ENCODE measurements at places on chromosomes 4 and X.

GRCh38 chrX:112025753-112026152, 56.8 kb downstream of the TRPC5 start:
- no peak for DNase-seq

DNA sequence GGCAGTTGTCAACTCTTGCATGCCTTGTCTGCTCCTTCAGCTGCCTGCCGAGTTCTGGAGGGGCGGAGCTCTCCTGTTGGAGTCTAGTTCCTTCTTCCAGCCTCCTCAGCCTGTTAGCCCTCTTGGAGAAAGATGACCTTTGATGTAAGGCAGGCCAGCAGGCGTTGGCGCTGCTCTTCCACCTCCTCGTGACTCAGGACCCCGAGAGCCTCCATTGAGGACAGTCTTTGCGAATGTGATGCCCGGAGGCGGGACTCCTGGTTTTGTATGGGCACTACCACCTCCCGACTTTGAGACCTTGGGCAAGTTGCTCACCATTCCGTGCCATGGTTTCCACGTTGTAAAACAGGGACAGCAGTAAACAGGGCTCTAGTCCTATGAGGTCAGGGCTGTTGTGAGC, 108.3 kb downstream of the TENM3 start:
- no peak for DNase-seq

DNA sequence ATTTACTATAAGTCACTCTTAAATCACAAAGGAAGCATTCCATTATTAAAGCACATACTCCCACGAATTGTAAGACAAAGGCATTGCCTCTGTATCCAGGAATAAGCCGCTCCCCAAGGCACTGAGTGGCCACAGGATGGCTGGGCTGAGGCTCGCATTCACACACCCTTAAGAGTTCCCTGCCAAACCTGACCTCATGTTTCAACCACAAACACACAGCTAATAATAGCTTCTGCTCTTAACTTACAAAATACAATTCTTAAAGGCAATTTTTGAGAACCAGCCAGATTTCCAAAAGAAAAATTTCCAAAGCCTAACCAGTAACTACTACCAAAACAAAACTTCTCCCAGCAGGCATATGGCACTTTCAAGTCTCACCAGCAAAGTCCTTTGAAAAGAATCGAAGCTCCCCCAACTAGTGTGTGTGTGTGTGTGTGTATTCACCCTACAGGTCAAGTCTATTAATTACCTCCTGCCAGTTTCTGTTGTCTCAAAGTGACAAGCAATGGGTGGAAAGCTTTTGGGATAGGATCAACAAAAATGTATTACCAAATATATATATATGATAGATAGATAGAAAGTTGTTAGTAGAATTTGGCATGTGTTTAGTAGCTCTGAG, 36.0 kb downstream of the ARHGAP6 start:
- peak; percentile 82 for DNase-seq

- no peak for DNase-seq
Measured at GRCh38 chrX:150607201-150607600, 38.8 kb downstream of the MTM1 start.

- DNase-seq: no peak
Measured at GRCh38 chr4:177322266-177322665, 12.6 kb downstream of the NEIL3 start.

- DNase-seq: no peak
Measured at GRCh38 chr4:107734120-107734519, 14.1 kb upstream of the PAPSS1 start.

- no peak for DNase-seq
Measured at GRCh38 chr4:956531-957230, 16.7 kb downstream of the DGKQ start.

DNA sequence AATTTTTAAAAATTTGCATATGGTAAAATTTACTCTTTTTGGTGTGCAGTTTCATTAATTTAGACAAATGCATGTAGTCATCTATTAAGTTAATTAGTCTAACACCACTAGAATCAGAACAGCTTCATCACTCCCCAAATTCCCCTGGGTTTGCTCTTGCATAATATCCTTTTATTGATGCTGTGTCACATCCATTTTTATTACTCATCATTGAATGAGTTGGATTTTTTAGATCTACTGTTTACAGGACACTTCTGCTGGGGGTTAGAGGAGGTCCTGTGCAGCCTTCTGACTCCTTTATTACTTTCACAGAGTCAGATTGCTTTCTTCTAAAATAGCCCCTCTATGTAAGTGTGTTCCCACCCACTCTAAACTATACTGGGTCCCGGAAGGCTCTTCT, 65.9 kb downstream of the MTHFD2L start:
- peak; percentile 71 for DNase-seq

DNA sequence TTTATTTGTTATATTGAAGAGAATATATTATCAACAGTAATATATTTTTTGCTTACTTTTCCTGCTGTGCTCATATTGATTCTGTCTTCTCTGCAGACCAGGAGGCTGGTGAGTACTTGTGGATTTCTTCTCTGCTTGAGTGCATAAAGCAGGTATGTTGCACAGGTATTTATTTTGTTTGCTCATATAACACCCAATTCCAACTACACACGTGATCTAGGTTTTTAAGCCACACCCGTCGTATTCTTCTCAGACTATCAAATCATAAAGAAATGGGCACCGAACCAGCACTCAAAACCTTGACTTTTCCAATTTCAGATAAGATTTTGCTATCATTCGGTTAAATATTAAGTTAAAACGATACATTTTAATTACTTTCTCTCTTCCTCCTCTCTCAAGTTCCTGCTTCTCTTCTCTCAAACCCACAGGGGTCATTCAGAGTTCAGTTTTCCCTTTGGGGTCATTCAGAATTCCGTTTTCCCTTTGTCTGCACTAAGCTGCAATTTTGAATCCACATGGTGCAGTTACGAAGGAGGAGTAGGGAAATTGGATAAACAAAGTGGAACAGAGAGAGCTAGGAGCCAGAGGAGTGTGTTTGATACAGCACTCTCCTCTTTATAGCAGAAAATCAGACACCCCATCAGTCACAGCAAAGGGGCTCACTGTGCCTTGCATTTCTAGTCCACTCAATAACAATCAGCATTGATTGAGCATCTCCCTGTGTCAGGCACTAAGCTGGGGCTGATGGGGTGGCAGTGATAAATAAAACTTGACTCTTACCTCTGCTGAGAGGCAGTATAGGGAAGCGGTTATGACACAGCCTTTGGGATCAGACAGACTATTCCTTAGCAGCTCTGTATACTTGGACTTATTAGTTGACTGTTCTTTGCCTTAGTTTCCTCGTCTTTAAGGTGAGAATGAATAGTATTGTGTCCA, at the start of gene ADH1C:
Gene ADH1C, minus strand, starts transcription at position 145 of the 936 bp plus-strand sequence. Its CDS starts 71 bp downstream, at position 74.
- DNase-seq: peak; percentile 31

DNA sequence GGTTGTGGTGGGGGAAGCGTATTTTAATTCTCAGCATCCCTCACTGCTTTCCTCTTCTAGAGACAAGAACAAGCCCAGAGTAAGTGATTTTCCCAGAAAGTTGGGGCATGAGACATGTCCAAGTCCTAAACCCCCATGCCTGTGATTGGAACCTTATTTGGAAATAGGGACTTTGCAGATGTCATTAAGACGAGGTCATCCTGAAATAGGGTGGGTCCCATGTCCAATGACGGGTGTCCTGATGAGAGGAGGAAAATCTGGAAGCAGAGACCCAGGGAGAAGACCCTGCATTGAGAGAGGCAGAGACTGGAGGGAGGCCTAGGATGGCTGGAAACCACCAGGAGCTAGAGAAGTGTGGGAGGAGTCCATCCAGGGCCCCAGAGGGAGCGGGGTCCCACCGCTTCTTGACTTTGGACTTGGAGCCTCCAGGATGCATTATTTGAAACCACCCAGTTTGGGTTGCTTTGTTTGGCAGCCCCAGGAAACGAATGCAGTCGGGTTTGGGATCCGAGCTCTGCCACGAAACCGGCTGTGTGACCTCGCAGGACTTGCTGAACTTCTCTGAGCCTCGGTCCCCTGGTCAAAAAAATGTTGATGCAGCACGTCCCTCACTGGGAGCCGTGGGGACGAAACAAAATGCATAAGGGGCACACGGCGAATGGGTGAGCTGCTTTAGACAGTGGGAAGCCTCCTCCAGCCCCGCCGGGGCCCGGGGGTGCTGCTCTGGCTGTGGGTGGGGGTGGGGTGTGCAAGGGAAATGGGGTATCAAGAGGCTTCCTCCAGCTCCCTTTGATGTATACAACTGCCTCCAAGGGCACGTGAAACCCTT, 113.9 kb downstream of the CPZ start:
- no peak for DNase-seq

GRCh38 chr4:39823191-39823590, 125.3 kb downstream of the UBE2K start:
- DNase-seq: no peak

DNA sequence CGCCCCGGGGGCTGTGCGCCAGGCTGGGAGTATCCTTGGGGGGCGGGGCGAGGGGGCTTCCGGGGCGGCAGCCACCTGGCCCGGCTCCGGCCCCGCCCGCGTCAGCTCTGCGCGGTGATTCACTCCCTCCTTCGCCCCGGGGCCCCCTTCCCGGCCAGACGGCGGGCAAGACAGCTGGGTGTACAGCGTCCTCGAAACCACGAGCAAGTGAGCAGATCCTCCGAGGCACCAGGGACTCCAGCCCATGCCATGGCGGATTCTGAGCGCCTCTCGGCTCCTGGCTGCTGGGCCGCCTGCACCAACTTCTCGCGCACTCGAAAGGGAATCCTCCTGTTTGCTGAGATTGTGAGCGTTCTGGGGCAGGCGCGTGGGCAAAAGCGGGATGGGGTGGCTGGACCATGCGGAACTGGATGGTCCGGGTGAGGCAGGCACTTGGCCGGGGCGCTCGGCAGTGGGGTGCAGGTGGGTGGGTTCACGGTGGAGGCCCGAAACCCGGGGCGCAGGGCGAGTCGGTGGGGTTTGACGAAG, at the start of gene PLP2:
Gene PLP2, plus strand, starts transcription at position 147 of the 528 bp plus-strand sequence. Its CDS starts 103 bp downstream, at position 250.
- DNase-seq: no peak

- no peak for DNase-seq
Measured at GRCh38 chr4:70915036-70915815, 13.1 kb downstream of the MOB1B start.

DNA sequence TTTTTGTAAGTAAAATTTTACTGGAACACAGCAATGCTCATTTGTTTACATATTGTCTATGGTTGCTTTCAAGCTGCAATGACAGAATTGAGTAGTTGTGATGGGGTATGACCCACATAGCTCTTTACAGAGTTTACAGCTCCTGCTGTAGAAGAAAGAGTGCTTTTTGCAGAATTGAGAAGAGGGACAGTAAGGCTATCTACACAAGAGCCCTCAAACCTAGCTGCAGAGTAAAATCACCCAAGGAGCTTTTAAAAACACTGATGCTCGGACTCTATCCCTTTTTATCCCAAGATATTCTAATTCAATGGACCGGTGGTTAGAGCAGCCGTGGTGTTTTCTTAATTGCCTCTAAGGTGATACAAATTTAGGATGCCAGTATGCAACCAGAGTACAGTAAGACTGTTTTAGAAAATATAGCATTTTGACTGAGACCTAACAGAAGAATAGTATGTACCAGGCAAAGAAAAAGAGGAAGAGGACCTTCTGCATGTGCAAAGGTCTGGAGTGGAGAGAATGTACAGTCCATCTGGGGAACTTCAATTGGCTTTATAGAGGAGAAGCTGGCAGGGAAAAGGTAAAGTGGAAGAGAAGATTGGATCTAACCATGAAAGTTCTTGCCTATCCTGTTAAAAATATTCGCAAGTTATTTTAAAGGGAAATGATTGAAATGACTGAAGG, 663.6 kb upstream of the CPEB2 start:
- DNase-seq: no peak

DNA sequence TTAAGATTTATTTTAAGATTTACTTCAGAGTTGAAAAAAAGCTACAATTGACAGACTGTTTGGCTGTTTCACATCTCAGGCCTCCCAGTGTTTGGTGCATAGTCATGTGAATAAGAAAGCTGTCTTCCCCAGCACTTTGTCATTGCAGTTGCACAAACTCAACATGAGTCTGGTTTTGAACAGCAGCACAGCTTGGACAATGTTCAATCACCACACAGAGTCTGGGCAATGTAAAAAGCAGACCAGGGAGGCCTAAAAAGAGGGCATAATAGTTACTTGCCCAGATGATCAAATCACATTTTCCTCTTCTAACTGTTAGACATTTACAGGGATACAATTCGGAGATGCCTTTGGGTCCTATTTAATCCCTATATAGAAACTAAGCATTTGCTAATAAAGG, 1055.0 kb downstream of the RPA4 start:
- DNase-seq: no peak

DNA sequence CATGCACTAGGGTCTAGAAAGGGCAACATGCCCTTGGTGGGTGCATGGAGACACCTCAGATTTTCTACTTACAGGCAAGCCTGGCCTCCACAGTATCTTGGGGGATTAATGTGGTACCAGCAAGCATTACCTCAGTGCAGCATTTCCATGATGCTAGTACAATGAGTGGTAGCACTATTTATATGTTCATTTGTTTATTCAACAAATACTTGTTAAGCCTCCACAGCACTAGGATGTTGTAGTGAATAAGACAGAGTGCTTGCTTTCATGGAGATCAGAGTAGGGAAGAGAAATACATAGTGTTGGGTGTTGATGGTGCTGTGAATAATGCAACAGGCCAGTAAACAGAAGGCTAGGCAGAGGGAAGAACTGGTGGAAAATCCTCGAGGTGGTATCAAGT, 133.4 kb downstream of the KLHL8 start:
- no peak for DNase-seq

DNA sequence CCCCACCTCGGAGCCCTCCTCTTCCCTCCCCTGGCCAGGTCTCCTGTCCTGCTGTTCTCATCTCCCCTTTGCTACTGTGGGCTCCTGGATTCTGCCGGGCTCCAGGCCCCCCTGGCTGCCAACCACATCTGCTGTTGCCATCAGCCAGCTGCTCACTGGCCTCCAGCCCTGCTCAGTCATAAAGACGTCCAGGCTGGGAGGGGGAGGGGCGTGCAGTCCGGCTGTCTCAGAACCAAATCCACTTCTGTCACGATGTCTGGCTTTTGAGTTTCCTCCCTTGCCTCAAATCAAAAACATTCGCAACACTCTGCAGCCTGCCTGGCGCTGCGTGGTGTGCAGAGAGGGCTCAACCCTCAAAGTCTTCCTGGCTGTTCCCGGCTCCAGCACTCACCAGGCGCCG, 7.1 kb downstream of the RASL11B start:
- no peak for DNase-seq

DNA sequence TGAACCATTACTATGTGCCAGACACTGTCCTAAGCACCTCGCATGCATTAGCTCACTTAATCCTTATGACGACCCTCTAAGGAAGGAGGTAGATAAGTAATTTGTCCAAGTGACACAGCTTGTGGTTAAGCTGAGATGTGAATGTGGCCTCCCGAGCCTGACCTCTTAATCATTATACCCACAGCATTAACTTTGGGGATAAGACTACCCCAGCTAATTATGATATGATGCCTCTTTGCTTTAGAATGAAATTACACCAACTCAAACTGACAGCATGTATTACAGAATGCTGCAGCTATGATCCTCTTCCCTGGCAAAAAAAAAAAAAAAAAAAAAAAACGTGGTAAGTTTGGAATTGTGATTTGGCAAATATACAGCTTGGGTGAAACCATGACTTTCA, 53.5 kb downstream of the APBB2 start:
- DNase-seq: peak; percentile 49

- DNase-seq: no peak
Measured at GRCh38 chr4:14023036-14023435, 395.5 kb upstream of the BOD1L1 start.

- no peak for DNase-seq
Measured at GRCh38 chr4:73414936-73415271, 10.8 kb downstream of the ALB start.

- DNase-seq: no peak
Measured at GRCh38 chrX:152177052-152177451, 38.7 kb upstream of the MAGEA10 start.
